ENCODE measurements at places on chromosomes 13 and 19.
A peak's percentile ranks its signal among the peaks of the same experiment; 100 is the strongest.

DNA sequence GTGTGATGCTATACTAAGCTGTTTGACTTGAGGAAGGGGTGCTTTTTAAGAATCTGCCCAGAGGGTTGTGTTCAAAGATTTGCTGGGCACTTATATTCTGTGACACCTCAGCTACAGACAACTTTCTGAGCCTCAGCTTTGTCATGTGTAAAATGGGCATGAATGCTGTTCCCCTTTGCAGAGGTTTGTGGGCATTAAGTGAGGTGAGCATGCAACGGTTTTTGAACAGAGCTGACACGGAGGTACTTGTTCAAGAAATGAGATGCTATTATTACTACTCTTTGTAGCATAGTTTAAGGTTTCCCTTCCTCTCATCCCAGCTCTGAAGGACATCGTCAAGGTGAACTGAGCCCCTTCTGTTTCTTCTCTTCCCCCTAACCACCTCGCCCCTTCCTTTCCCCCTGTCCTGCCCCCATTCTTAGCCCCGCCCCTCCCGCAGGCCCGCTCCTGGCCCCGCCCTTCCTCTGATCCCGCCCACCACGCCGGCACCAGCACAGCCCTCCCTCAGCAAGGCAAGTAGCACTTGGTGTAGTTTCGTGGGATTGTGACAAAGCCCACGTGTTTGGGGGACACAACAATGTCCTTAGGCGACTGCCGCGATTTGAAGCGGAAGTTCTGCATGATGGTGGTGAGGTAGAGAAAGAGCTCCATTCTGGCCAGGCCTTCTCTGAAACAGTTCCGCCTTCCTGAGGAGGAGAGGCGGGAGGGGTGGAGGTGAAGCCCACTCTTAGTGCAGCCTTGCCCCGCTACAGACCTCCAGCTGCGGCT lies 26.1 kb upstream of the CYP2A7 start:
- DNase-seq, result no peak

GRCh38 chr13:41352935-41353840 lies 42.1 kb downstream of the NAA16 start:
- DNase-seq, result peak; percentile 76

GRCh38 chr19:3113100-3114017 lies 19.2 kb downstream of the GNA11 start:
- no peak for DNase-seq

GRCh38 chr13:111280226-111280625 lies 40.2 kb upstream of the TEX29 start:
- no peak for DNase-seq

GRCh38 chr13:73602295-73602694 lies 531.9 kb downstream of the KLF12 start:
- no peak for DNase-seq

GRCh38 chr13:74975111-74975510 lies 506.9 kb downstream of the TBC1D4 start:
- DNase-seq, result no peak

DNA sequence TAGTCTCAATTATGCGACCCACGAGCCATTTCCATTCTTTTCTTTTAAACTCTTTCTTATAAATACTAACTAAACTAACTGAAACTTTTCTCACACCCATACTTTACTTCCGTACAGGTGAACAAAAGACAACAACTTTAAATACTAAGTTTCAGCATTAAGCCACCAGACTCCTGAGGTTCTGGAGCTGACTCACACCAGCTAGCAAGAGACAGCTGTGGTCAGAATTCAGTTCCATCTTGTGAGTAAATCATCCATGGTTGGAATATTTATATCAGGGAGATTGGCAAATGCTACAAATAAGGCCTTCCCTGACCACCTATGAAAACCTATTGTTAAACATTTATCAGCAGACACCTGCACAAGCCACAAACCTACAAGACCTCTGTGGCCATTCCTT lies 897.0 kb downstream of the EFNB2 start:
- no peak for DNase-seq

DNA sequence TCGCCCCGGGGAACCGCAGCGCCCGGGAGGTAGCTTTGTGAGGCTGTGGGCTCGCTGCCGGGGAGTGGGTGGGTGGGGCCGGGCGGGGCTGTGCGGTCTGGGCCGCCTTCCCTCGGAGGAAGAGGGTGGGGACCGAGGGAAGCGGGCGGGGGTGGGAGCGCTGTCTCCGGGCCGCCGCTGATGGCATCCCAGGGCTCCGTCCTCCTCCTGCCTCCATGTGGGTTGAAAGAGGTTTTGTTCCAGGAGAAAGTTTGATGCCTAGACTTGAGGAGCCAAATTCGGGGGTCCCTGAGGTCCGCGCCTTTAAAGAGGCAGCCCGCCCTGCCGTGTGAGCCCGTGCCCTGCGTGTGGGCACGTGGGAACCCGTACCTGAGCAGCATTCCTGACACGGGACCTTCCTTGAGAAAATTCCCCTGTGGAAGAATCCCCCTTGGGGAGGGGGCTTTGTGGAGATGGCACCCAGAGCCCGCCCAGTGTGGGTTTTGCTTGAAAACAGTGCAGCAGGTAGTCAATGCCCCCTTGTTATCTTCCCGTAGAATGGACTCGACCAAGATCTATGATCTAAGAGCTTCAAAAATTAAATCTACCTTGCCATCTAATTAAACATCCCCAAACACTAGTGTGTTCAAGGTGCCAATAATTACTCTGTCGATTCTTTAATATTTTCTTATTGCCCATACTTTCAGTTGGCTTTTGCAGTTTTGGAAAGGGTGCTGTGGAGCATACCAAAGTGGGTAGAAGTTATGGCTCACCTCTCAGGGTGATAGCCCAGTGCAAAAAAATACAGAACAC lies 107.8 kb downstream of the RXFP2 start:
- no peak for DNase-seq

DNA sequence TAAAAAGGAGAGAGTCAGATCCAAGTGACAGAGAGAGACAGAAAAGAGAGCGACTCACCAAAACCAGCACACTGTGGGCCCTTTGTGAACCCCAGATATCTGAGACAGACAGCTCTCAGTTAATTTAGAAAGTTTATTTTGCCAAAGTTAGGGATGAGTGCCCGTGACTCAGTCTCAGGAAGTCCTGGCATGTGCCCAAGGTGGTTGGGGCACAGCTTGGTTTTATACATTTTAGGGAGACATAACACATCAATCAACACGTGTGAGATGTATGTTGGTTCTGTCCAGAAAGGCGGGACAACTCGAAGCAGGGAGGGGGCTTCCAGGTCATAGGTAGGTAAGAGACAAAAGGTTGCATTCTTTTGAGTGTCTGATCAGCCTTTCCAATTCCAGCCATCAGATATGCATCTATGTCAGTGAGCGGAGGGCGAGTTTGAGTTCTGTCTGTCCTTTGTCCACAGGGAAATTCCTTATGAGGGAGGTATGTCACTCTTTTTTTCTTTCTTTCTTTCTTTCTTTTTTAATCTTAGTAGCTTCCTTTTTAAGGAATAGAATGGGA lies 37.2 kb upstream of the ATP11A start:
- DNase-seq, result peak; percentile 40

DNA sequence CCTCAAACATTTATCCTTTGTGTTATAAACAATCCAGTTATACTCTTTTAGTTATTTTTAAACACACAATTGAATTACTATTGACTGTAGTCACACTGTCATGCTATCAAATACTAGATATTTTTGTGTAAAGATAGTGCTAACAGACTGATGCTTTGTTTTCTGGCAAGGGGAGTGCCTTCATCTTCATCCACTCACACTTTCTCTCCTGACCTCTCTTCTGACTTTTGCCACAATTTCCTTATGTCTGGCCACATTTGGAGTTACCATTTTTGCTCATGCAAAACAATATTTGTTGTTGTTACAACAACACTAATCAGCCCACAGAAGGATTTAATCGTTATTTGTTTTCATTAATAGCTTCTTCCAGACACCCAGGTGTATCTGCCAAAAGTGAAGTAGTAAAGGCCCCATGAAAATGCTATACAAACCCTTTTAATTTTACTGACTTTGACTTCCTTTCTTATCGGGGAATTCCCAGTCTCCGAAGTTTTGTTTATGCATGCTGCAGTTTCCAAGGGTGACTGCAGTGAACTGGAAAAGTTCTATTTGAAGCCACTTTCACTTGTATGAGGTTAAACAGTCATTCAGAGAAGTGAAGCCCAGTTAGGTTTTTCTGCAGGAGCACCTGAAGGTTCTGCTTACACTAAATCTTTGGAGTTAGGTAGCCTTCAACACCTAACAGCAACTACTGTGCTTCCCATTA lies 66.1 kb upstream of the FRY start:
- DNase-seq, result no peak

GRCh38 chr19:34732612-34733211 lies 1.3 kb upstream of the ZNF181 start:
- DNase-seq, result peak; percentile 6

DNA sequence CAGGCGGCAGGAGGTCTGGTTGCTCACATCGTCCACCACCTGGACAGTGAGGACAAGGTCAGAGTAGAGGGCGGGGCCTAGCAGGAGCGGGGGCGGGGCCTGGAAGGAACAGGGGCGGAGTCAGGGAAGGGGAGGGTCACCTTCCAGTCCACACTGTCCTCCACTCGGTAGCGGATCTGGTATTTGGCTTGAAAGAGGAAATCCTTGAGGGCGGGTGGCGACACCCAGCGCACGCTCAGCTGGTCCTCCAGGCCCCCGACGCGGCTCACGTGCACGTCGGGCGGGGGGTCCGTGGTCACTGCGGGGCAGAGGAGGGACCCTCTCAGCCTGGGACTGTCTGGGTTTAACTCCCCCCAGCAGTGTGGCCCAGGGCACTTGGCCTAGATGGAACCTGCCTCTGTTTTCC lies 8.2 kb downstream of the REX1BD start:
- peak; percentile 60 for DNase-seq

DNA sequence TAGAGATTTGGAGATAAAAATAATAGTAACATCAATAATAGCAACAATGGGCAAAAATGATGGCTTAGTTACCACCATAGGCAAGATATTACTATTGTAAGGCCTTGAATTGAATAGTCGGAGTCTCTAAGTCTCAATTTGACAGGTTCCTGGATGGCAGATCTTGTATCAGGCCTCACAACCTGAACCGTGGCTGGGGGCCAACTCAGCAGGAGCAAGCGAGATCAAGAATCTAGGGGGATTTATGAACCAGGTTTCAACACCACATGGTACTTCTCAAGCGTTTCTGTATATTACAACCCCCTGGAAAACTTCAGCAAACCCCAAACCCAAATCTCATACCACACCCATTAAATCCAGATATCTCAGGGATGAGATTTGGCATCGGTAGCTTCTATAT lies 573.8 kb downstream of the LIG4 start:
- DNase-seq, result no peak

- DNase-seq, result no peak
Measured at GRCh38 chr13:114104655-114105520, 27.5 kb downstream of the RASA3 start.

- peak; percentile 61 for DNase-seq
Measured at GRCh38 chr19:46081928-46082727, 41.3 kb upstream of the IGFL4 start.
